ENCODE measurements at places on chromosomes 11 and 22.

- no peak for DNase-seq
Observed at GRCh38 chr11:102626676-102627075, 1.5 kb upstream of the MMP20 start.

DNA sequence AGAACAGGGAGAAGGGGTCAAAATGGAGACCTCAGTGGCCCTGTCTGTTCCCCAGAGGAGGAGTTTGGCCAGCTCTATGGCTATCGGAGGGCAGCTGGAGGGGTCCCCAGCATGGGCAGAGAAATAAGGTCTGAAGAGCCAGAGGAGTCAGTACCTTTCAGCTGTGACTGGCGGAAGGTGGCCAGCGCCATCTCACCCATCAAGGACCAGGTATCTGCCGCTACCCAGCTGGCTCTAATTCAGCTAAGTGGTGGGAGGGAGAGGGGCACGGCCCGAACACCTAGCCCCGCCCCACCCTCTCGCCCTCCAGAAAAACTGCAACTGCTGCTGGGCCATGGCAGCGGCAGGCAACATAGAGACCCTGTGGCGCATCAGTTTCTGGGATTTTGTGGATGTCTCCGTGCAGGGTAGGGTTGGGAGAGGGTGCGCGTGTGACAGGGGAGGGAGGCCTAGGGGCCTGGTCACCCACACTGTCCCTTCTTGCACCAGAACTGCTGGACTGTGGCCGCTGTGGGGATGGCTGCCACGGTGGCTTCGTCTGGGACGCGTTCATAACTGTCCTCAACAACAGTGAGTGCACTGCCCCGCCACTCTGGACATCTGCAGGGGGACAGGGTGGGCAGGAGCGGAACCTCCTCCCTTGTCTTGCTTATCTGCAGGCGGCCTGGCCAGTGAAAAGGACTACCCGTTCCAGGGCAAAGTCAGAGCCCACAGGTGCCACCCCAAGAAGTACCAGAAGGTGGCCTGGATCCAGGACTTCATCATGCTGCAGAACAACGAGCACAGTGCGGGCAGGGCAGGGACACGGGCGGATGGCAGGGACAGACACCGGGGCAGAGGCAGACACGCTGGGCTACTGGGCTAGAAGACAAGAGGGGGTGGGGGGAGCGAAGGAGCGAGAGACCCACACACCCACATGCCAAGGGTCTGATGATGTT is 2.8 kb downstream of the CTSW start:
- no peak for DNase-seq

DNA sequence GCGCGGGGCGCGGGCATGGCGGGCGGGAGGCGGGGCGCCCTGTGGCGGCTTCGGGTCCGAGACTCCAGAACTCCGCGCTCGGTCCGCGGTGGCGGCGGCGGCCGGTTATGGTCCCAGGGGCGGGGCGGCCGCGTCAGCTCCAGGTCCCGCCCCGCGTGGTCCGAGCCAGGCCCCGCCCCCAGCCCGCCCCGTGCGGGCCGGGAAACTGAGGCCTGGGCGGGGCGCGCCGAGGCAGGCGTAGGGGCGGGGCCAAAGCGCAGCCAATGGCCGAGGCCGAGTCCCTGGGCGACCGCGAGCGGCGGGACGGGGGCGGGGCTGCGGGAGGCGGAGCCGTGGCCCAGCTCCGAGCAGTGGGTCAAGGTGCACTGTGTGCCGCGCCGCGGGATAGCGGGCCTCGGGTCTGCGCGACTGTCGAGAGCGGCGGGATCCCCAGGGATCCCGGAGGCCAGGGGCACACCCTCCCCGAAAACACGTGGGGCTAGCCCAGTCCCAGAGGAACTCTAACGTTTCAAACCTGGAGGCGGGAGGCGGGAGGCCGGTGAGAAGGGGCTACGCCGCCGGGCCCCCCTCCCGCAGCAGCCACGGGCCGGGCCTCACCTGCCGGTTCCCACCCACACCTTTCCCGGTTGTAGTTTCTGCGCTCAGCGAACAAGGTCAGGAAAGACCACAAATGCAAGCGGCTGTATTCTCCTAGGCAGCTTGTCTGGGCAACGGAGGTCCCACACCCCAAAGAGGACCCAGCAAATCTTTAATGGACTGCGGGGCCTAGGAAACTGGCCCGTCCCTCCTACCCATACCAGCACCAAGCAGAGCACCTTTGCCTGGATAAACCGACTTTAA is at the start of gene SLC25A1:
Gene SLC25A1 (minus strand): TSS at position 80 of the 840 bp plus-strand sequence. CDS start 63 bp downstream, at position 17.
- DNase-seq: peak; percentile 86

DNA sequence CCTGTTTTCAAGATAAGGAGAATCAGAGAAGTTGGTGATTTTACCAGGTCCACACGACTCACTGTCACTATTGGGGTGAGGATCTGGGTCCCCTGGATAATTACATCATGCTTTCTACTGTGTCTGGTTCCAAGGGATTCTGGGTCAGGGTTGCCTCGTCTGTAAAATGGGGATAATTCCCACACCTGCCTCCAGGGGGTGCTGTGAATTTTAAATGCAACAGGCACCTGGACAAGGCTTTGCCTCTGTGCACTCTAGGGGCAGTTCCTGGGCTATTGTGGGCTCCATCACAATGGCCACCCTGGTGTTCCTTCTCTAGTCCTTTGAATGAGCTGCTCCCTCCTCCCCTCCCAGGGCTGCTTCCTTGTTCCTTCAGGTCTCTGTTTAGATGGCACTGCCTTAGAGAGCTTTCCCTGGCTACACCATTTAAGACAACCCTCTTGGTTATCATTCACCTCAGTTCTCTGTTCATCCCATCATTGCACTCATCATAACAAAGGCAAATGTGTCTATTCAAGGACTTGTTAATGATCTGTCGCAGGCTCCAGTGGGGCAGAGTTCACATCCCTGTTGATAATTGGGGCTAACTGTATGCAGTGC is 178.6 kb downstream of the MIAT start:
- DNase-seq: peak; percentile 84

DNA sequence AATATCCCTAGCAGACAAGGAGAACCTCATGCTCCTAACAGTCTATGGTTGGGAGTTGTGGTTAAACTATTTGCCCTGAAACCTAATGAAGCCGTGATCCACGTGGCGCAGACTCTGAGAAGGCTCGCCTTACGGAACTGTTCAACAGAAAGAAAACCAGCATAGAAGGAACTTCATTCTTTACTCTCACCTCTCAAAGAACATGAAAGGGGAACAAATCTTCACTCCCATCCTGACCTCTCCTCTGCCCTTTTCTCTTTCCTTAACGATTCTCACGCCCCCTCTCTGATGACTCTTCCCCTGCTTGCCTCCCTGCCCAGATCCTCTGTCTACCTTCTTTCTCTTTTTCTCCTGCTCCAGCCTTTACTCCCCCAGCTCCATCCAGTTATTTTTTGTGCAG is 54.2 kb downstream of the IRAG1 start:
- no peak for DNase-seq

DNA sequence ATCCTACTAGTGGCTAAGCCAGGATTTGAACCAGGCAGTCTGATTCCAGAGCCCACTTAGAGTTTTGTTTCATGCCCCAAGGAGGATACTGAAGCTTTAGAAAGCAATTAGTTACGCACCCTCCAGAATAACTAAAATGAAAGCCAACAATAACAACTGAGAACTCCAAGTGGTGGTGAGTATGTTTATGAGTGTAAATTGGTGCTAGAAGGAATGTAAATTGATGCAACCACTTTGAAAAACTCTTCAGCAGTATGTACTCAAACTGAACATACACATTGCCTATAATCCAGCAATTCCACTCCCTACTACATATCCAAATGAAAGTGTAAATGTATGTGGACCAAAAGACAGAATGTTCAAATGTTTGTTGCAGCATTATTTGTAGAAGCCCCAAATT is 6.7 kb upstream of the ARL14EP start:
- no peak for DNase-seq

DNA sequence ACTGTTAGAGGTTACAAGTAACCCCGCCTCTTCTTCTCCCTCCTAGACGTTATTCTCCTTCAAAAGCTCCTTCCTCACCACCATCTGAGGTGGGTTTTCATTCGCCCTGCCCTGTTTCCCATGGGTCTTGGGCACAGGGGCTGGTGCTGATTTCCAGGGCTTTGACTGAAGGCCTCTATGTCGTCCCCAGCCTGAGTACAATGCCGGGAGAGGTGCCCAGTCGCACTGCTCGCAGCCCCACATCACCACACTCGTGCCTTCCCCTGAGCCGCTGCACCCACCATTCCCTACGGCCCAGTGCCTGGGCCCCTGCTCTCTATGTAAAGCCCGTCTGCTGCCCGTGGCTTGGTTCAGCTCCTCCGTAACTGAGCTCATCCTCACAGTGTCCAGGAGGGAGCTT is 169.8 kb downstream of the DSCAML1 start:
- no peak for DNase-seq

DNA sequence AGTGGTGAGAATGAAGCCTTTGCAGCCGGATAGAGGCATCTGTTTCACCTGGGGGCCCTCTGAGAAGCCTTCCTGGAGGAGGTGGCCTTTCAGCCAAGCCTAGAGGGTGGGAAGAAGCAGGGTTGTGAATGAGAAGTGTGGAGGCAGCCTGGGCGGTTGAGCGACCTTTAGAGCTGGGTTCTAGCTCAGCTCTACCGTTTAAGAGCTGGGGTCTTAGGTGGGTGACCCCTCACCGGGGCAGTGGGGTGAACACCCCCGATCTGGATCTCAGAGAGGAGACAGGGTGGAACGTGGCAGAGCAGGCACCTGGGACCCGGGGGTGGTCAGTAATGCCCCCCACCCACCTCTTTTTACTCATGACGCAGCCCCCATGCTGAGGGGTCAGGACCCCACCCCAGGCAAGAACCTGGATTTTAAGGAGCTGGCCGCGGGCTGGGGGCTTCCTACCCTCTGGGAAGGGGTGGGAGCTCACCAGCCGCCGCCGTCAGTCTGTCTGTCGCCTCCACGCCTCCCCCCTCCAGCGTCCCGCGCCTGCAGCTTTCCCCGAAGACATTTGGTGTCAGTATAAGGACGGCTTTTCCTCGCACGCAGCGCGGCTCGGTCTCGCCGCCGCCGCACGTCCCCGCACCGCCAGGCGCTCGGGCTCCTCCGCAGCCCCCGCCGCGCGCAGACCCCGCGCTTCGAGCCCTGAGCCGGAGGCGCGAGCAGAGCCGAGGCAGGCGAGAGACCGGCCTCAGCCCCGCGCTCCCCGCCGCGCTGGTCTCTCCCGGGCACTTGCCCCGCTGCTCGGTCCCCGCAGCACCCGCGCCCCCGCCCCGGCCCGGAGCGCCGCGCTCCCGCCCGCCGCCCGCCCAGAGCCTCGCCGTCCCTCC is 13.3 kb upstream of the CACNA1I start:
- no peak for DNase-seq
